Non-pigmented ciliary epithelial cell (primary cell): ENCODE measurements at places on chromosomes 16 and 17.

GRCh38 chr17:44623070-44623725 is 33.1 kb upstream of the MEIOC start:
- no peak for DNase-seq

- DNase-seq, result no peak
These were observed 363.7 kb upstream of the SOX9 start for GRCh38 chr17:71757156-71757555.

DNA sequence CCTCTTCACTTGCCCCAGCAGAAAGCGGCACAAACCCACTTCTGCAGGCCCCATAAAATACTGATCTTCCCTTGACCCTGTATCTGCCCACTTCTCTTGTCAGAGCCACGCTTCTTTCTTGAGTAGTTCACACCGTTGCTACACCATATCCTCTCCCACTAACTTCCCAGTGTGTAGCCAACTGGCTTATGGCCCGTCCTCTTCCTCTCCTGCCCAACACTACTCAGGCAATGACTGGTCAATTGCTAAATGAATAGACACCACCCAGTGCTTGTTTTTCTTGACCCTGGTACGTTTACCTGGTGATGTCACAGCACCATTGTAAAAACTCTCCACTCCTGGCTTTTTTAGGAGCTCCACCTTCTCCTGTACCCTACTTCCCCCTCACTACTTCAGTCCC is 86.9 kb downstream of the NDEL1 start:
- no peak for DNase-seq

GRCh38 chr16:30335598-30336474 is 19.3 kb downstream of the CD2BP2 start:
- no peak for DNase-seq

- no peak for DNase-seq
These were observed 88.4 kb downstream of the ENGASE start for GRCh38 chr17:79163071-79163470.

- no peak for DNase-seq
These were observed 20.7 kb upstream of the OSGIN1 start for GRCh38 chr16:83932304-83932703.

- DNase-seq, result no peak
These were observed 268.3 kb downstream of the ABCC12 start for GRCh38 chr16:47887496-47887895.

DNA sequence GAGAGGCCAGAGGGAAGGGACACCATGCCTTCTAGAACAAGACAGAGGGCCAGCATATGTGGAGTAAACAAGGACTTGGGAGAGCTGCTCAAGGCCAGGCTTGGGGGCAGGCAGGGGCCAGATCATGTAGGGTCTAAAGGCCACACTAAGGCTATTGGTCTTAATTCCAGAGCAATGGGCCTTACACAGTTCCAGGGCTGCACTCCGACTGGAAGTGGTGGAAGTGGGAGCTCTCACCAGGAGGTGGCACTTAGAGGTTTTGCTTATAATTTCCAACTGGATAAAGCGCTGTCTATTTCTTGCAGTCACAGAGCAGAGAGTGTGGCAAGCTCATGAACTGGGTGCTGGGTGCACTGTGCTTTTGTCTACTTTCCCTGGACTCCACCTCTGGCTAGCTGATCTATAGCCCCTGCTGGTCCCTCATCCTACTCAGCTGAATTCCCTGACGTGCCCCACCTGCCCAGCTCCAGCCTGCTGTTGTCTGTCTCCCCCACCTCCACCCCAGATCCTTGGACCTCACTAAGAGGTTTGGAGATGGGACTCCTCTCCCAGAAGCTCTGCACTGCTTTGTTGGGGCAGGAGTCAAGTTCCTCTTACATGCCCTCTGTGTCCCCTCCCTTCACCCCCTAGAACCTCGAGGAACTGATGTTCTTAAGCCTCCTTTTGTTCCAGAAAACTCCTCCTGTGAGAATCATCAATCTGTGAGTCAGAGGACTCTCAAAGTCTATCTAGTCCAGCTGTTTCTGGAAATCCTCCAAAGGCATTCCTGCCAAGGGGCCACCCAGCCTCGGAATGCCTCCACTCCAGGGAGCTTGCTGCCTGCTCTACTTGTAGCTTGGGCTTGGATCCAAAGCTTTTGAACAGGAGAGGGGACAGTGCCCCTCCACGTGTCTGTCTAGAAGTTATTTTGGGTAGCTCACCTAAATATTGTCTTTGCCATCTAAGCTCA is 48.1 kb upstream of the KSR1 start:
- peak; percentile 24 for DNase-seq

DNA sequence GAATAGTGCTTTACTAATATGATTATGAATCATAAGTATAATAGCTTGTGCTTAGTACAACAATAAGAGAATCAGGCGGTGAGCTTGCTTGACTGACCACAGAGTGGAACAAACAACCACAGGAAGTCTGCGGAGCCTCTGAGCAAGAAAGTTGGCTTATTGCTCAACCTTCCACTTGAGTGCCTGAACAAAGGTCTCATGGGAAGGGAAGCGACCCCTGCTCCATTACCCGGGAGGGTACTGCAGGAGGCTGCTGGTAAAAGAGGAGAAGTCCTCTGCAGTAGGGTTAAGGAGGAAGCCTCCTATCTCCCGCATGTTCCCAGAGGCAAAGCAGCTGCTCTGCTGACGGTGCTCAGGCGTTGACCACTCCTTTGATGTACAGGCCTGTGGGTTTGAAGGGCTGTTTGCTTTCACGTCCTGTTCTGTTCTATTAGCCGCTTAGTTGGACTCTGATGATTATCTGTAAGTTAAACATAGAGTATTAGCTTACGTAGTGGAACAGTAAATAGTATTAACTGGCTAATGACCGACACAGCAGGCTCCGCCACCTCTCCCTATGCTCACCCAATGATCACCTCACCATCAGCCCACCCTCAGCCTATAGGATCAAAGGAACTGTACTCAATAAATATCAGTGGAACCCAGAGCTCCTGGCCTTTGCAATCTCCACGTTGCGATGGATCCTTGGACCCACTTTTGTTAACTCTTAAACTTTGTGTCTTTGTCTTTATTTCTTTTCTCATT is 17.5 kb downstream of the ALOX15B start:
- DNase-seq, result peak; percentile 67

- DNase-seq, result no peak
These were observed 10.7 kb downstream of the SLC5A2 start for GRCh38 chr16:31493506-31494125.

GRCh38 chr16:81718637-81719036 is 60.5 kb upstream of the PLCG2 start:
- no peak for DNase-seq

GRCh38 chr17:19549746-19550623 is 16.3 kb downstream of the SLC47A1 start:
- DNase-seq, result no peak

GRCh38 chr16:2206780-2207433 is 1.7 kb downstream of the MLST8 start:
- no peak for DNase-seq

DNA sequence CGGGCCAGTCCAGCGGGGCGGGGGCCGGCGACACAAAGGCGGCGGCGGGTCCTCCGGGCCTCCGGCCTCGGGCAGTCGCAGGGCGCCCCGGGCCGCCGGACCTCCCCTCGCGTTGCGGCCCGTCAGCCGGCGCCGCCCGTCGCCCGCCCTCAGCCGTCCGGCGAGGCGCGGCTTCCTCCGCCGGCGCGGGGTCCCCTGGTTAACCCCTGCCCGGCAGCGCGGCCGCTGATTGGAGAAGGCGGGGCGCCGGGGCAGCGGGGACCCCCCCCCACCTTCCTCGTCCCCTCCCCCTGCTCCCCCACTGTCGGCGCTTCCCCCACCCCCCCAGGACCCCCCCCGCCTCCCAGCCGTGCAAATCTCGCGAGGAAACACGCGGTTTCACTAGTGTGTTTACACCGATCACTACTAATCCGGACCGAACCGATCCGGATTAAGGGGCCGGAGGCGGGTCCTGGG is at the start of gene TLK2:
Gene TLK2, plus strand, starts transcription at position 402 of the 456 bp plus-strand sequence. CDS start 2,301 bp downstream, outside the sequence.
- DNase-seq, result no peak

DNA sequence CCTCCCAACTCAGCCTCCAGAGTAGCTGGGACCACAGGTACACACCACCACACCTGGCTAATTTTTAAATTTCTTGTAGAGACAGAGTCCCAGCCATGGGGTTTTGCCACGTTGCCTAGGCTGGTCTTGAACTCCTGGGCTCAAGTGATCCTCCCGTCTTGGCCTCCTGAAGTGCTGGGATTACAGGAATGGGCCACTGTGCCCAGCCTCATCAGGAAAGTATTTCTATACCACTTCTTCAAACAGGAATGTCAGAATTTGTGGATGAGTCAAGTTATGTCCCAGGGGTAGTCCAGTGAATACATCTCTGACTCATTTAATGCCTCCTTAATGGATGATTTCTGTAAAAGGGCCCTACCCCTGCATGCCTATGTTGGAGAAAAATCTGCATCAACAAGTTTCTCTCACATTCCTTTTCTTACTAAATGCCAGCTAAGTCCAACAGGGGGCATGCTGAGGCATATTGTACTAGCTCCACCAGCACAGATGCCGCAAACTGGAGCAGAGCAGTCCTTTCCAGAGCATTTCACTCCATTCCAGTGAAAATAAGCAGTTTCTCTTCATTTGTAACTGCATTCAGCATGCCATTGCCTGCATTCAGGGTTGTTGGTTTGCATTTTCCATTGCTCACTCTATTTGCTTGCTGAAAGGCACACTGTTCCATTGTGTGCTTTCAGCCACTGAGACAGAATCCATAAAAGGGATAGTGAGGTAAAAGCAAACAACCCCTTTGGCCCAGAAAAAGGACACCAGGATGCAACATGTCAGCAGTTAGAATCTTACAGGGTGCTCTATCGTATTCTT is 5.3 kb upstream of the CAVIN1 start:
- DNase-seq, result peak; percentile 90

DNA sequence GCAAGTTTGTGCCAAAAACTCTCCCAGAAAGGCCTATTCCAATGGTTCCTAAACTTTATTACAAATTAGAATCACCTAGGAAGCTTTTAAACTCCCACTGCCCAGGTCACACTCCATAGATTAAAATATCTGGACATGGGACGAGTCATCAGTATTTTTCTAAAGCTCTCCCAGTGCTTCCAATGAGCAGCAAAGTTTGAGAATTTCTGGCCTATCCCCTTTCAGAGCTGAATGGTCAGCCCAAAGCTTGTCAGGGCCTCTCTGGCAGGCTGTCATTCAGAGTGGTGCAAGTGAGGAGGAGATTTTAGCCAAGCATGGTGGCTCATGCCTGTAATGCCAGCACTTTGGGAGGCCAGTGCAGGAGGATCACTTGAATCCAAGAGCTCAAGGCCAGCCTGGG is 2.4 kb downstream of the BCL6B start:
- no peak for DNase-seq

- DNase-seq, result no peak
These were observed 162.3 kb downstream of the UTP18 start for GRCh38 chr17:51422634-51423033.

GRCh38 chr16:80210787-80211186 is 330.0 kb upstream of the DYNLRB2 start:
- DNase-seq, result no peak

GRCh38 chr16:57609541-57610401 is 18.7 kb upstream of the ADGRG1 start:
- no peak for DNase-seq

- DNase-seq, result no peak
These were observed 2.0 kb downstream of the HBZ start for GRCh38 chr16:154217-155030.

GRCh38 chr17:57783338-57783742 is 38.2 kb upstream of the CCDC182 start:
- DNase-seq, result no peak

GRCh38 chr17:17401271-17401781 is 75.5 kb upstream of the MED9 start:
- DNase-seq, result no peak

DNA sequence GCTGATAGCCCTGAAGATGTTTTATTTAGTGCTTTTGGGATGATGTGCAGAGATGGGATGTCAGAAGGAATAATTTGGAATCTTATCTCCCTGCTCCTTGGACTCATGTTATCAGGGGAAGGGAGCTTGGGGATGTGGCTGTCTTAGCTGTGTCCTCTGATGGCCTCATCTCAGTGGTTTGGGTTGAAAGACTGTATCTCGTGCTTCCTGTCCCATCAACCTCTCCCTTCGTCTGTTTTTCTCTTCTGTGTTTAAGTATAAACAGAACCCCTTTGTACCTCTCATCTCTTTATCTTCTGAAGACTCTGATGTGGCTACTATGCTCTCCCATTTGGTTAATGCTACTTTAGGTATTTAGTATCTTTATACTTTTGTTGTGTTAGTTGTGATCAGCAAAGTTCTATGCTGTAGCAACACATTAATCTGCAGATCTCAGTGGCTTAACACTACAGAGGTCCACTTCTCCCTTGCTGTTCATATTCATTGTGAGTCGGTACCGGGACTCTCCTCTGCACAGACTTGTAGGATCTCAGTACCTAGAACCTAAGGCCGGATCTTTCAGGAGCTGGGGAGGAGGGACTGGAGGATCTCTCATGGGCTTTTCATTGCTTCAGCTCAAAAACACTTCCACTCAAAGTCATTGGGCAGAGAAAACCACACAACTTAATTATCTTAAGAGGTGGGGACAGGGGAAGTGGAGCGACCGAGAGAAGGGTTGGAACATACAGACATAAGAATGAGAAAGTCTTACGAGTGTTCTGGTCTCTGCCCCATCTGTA is 28.8 kb downstream of the PRKCA start:
- no peak for DNase-seq
